ENCODE measurements at places on chromosomes 11 and 22.

DNA sequence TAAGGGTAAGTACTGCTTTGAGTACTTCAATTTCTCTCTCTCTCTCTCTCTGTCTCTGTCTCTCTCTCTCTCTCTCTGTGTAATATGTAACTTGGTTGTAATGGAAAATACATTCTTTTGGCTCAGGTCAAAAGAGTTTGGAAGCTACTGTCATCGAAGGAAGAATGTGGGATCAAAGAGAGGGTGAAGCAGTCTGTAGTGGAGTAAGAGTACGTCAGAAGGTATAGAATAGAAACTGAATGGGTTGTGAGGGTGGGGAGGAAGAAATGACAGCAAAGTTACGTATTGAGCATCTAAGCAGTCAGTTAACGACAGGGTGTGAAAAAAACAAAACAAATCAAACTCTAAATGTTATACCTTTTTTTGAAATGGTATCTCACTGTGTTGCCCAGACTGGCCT is 10.0 kb downstream of the NCAM1 start:
- no peak for DNase-seq

GRCh38 chr11:57514538-57515331 is 767 bp downstream of the SLC43A1 start:
- DNase-seq, result peak; percentile 16

- no peak for DNase-seq
These were observed 1120.7 kb downstream of the LRRC4C start for GRCh38 chr11:40338739-40339138.

DNA sequence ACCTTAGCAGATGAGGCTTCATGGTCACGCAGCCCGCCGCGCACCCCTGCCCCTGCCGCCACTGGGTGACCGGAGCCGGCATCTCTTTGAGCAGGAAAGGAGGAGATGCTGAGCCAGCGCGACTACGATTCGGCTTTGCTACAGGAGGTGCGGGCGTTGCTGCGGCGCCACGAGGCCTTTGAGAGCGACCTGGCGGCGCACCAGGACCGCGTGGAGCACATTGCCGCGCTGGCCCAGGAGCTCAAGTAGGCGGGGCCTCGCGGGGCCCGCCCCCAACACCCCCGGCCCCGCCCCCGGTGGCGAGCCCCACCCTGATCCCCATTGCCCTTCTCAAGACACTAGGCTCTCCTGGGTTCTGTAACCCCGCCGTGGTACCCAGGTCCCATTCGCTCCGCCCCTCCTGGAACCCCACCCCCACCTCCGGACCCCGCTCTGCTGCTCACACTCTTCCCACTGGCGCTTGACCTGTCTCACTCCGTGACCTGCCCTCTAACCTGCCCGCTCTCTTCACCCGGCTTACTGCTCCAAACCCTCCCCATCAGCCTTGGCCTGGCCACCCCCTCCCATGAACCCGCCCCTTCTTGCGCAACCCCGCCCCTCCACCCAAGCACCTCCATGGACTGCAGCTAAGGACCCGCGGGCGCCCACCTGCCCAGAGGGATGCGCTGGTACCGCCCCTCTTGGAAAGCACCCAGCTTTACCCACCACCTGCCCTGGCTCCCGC is 9.1 kb downstream of the CTSF start:
- DNase-seq, result no peak

DNA sequence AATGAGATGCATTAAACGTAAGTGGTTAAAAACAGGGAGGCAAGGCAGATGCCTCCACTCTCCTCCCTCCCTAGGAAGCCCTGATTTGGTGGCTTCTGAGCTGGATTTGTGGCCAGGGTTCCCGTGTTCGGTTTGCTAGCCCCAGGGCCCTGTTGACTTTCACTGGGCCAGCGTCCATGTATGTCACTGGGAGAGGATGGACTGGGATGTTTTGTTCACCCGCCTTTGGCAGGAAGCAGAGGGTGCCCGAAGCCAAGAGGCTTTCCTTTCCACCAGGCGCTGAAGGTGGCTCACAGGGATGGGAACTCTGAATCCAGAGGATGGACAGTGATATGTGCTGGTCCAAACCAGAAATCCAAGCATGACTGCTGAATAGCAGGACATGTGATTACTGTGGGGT is 146.6 kb downstream of the CSNK2A3 start:
- no peak for DNase-seq

DNA sequence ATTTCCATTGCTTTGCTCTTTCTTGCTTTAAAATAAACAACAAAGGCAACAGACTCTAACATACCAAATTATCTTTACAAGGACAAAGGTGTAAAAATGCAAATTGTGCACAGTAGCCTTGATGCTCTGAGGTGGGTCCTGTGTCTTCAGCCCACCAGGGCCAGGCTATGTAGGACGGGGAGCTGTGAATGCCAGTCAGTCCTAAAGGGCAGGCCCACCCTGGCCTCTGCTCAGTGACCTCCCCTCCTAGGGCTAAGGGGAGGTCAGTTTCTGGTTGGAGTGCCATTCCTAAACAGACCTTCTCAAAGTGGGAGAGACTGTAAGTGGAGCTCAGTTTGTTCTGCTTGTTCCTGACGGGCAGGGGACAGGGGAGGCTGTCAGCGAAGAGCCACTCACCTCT is 78.0 kb upstream of the SUSD2 start:
- DNase-seq, result no peak

DNA sequence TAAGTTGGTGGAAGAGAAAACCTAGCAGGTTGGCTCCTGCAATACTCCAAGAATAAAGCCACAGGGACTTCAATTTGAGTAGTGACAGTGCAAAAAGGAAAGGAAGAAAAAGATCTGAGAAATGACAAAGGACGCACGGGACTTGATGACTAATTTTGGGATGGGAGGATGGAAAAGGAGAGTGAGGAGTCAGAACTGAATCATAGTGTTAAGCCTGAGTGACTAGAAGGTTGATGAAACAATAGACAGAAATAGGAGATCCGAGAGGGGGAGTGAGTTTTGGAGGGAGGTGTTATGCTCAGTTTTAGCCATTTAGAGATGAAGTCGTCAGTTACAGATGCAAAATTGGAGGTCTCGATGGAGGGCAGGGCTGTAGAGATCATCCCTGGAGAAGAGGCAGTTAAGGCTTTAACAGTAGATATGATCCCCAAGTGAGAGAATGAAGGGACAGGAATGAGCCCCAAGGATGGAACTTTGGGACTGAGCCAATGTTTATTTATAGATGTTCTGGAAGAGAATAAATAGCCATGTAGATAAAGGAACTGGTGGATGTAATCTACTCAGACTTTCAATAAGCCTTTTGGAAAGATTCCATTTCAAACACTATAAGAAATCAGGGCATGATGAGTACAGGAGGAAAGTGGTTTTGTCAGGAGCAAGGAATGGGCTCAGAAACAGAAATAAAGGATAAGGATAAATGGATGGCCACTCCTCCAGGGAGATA is 108.9 kb upstream of the NCAM1 start:
- no peak for DNase-seq

- DNase-seq, result peak; percentile 27
These were observed 29.7 kb upstream of the ACCSL start for GRCh38 chr11:44018127-44018521.

DNA sequence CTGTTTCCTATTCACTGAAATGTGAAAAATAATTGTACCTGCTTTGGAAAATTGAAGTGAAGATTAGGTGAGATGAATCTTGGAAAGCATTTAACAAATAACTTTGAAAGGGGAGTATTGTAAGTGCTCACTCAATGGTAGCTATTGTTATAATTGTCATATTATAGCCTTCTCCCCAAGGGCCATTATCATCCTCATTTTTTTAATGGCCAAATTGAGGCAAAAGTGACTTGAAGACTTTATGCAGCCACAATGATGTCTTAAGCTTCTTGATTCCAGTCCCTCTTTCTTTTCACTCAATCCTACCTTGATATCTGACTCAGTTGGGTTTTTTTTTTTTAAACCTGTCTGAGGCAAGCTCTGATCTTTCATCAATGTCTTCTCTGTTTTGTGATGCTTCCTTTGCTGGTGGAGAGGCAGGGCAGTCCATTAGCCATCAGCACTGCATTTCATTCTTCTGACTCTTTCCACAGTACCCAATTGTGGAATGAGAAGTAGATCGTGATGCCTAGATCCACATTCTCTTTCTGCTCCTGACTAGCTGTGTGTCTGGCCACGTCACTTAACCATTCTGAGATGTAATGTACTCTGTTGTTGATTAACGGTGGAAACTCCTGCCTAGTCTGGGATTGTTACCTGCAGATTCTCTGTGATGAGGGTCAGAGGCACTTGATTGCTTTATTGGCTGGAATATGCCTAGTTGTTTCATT is 101.4 kb downstream of the DBX1 start:
- DNase-seq, result no peak

DNA sequence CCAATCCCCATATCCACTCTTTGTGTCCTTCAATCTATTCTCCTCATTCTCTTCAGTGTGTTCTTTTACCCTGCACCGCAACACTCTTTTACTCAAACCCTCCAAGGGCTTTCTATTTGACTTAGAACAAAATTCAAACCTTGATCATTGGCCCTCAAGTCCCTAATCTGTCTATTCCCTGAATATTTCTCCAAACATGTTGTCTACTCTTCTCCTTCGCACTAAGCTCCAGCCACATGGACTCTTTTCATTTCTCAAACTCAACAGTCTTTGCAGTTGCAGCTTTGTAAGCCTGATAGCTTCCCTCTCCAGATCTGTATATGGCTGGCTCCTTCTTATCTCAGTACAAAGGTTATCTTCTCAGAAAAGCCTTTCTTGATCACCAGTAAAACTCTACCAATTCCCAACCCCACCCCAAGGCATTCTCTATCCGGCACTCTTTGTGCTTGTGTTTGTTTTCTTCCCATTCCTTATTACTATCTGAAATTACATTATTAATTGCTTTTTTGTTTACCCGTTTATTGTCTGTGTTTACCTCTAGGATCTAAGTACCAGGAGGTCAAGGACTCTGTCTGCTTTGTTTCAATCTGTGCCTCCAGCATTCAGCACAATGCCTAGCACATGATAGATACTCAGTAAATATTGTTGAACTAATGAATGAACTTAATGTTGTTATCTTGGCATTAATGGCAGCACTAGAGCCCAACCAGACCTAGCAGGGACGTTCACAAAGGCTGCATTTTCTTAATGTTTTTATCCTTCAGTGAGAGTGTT is 147.4 kb downstream of the BBOX1 start:
- no peak for DNase-seq

DNA sequence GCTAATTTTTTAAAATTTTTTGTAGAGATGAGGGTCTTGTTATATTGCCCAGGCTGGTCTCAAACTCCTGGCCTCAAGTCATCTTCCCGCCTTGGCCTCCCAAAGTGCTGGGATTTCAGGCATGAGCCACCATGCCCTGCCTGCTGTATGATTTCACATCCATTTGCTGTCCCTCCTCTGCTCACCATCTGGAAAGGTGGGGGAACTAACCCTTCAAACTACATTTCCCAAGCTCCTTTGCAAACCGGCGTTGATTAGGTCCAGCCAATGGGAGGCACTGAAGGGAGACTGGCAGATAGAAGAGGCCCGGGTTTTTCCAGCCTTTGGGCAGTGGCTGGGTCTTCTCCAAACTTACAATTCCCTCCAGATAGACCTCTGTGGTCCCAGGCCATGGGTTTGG is 19.3 kb downstream of the RFPL1 start:
- peak; percentile 38 for DNase-seq

- DNase-seq, result no peak
These were observed 11.2 kb downstream of the EIF4G2 start for GRCh38 chr11:10797531-10797930.

Measured in NCI-H1105 treated with DMSO at 0.1 percent for 48 hours (cell line).